Astrocyte (in vitro differentiated cells and primary cell): ENCODE measurements at places on chromosomes 7 and 10. TPM values are rescaled to one million over a fixed set of nuclear protein-coding genes. Genes with fewer than 3 reads are reported as not detected.

The TLX1 gene
- total RNA-seq = not detected in 2 replicates

The CCL26 gene
- not detected in 2 replicates for total RNA-seq

The AGAP4 gene
- 16.4 and 18.4 TPM in 2 replicates for total RNA-seq

The CDK14 gene
- total RNA-seq = 26.7 and 30.2 TPM in 2 replicates

The TRIM4 gene
- total RNA-seq = 4.1 and 4.6 TPM in 2 replicates

GRCh38 chr7:39153647-39154046 lies 175.9 kb downstream of the POU6F2 start:
- DNase-seq = no peak
- no peaks in the 10 kb centered on the region for H3K36me3 ChIP-seq
- no peak overlapping the region for H3K27ac ChIP-seq
- H3K4me1 ChIP-seq = no peaks in the 10 kb centered on the region
- no peaks in the 10 kb centered on the region for H3K27me3 ChIP-seq

GRCh38 chr10:128418819-128419218 lies 292.6 kb upstream of the MKI67 start:
- H3K27ac ChIP-seq = no peak overlapping the region
- no peaks in the 10 kb centered on the region for H3K36me3 ChIP-seq
- no peak overlapping the region for H3K4me3 ChIP-seq
- no peaks in the 10 kb centered on the region for H3K4me1 ChIP-seq

DNA sequence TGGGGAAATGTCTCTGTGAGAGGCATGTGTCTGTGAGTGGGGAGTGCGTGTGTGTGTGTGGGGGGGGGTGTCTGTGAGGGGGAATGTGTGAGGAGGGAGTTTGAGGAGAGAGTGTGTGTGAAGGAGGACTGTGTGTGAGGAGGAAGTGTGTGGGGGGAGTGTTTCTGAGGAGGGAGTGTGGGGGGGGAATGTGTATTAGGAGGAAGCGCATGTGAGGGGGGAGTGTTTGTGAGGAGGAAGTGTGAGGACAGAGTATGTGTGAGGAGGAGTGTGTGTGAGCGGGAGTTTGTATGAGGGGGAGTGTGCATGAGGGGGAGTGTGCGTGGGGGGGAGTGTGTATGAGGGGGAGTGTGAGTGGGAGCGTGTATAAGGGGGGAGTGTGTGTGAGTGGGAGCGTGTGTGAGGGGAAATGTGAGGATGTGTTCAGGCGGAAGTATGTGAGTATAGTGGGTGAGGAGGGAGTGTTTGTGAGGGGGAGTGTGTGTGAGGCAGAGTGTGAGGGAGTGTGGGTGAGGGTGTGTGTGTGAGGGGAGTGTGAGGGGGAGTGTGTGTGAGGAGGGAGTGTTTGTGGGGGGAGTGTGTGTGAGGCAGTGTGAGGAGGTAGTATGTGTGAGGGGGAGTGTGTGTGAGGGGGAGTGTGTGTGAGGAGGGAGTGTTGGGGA lies 21.8 kb upstream of the PTPRN2 start:
- no peak for DNase-seq
- H3K27ac ChIP-seq = no peak overlapping the region
- H3K4me3 ChIP-seq = no peak overlapping the region
